ENCODE measurements at places on chromosomes 3 and 15.

GRCh38 chr3:61464518-61465140 is 96.7 kb upstream of the PTPRG start:
- DNase-seq: no peak

DNA sequence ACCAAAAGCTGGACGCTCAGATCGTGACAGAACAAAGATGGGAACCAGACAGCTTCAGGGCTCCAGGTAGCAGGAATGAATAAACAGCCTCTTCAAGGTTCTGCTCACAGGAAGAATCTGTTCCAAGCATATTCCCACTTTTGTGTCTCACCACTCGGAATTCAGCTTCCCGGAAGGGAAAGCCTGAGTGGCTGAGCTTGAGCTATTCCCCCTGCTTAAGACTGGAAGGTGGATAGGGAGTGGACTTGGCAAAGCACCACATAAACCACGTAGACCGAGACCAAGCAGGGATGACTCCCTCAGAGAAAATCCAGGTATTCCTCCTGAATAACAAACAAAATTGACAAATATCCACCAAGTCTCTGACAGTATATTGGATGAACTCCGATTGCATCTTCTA is 180.2 kb upstream of the NR2F2 start:
- no peak for DNase-seq

GRCh38 chr3:28669870-28670269 is 321.2 kb upstream of the AZI2 start:
- DNase-seq: no peak

DNA sequence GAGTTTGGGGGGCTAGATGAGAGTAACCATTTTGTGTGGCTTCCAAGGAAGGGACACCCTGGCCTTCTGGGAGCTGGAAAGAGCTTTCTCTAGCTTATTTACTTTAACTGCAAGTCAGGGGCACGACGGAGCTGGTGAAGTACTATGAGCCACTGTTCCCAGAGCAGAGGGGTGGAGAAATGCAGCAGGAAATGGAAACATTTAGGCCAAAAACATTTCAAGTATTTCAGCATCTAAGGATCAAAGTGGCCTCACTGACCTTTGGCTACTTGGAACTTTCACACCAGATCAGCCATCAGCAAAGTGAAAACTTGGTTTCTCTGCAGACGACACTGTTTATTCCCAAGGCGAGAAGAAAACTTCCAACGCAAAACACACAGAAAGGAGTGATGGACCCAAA is 7.9 kb downstream of the DGKG start:
- no peak for DNase-seq

- DNase-seq: no peak
These were observed 23.3 kb downstream of the CTSH start for GRCh38 chr15:78921517-78921916.

- peak; percentile 79 for DNase-seq
These were observed 17.1 kb downstream of the ZBED2 start for GRCh38 chr3:111577798-111578685.

DNA sequence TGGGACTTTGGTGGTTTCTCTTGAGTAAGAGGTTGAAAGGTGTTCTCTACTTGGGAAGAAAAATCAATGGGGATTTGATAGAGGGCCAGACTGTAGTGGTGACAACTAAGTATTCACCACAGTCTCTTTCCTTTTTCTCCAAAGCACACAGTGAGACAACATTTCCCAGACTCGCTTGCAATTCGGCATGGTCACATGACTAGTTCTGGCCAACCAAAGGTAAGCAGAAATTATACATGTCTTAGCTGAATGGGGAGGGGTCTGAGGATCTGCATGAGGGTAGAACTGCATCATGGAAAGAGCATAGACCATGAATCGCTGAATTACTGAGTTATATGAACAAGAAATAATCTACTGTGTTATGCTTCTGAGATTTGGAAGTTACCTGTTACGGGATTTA is 144.5 kb upstream of the MYRIP start:
- no peak for DNase-seq

GRCh38 chr3:13108861-13109260 is 35.6 kb upstream of the IQSEC1 start:
- DNase-seq: no peak

All from hematopoietic multipotent progenitor cell treated with erythropoietin and hydrocortisone succinate and interleukin-3 and kit ligand, for 4 days (in vitro differentiated cells).